ENCODE measurements at places on chromosomes 3 and 15.

- no peak for DNase-seq
Measured at GRCh38 chr3:111846717-111847116, 12.3 kb upstream of the PHLDB2 start.

DNA sequence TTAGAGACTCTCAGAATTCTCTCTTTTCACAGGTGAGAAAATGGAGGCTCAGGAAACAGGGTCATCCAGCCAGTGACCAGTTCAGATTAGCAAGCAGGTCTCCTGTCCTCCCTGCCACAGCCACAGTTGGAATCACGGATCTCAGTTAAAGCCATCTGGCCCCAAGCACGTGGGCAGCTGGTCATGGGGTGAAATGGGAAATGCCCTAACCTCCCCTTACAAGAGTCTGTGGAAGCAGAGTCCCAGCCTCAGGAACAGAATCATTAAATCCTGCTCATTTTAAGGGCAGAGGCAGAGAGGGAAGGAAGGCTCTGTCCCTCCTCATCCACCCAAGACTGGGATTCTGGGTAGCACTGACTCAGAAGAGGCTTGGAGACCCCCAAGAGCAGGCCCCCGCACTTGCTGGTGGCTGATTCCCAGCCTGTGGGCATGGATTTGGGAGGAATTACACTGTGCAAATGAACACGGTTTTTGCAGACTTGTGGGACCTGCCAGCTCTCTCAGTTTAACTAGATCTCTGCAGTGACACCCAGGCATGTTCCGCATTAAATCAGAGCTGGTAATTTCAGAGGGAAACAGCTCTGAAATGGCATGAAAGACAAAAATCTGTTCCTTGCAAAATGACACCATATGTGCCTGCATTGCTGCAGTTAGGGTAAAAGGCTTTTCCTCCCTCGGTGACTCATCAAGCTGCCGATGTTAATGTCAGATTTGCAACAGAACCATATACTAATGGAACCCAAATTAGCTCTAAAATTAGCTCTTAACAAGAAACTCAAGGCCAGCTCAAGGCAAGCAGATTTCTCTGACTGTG, 89.0 kb downstream of the BDH1 start:
- no peak for DNase-seq

GRCh38 chr3:71907996-71908395, 123.0 kb upstream of the PROK2 start:
- no peak for DNase-seq

- DNase-seq, result no peak
Measured at GRCh38 chr15:51253366-51253765, 85.0 kb downstream of the CYP19A1 start.

- no peak for DNase-seq
Measured at GRCh38 chr15:95687061-95687460, 643.4 kb upstream of the NR2F2 start.

DNA sequence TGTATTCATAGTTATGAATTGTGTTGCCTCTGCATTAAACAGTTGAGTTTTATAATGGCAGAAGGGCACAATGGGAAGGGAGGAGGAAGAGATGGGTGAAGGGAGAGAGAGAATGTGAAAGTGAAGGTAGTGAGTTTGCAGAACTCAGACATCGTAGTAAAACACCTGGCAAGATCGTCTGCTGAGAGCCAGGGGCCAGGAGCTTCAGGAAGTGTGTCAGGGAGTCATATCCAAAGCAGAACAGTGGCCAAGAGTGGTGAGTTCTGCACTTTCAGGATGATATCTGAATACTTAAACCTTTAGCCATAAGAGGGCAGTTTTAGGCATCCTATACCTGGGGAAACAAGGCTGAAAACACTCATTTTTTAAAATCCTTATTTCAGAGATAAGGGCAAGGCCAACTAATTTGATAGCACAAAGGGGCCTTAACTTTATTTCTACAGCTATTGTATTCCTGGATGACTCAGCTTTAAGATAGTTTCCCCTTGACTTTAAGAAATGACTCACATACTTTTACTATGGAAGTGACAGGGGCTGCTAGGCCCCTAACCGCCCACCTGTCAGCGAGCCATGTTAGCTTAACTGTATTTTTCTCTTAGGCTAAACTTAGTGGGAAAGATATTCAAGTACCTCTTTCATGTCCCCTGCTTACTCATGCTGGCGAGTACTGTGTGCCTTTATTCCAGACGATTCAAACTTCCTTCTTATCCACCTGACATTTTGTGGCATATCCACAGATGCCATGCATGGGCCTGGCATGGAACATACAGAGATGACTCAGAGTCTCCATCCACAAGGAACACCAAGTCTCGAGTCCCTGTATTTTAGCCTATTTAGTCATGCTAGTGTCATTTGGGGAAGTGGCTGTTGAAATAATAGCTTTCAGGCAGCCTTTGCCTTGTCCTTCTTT, 53.9 kb downstream of the RLBP1 start:
- DNase-seq, result no peak

- DNase-seq, result peak; percentile 76
Measured at GRCh38 chr15:64092864-64093626, 593 bp downstream of the CIAO2A start.

DNA sequence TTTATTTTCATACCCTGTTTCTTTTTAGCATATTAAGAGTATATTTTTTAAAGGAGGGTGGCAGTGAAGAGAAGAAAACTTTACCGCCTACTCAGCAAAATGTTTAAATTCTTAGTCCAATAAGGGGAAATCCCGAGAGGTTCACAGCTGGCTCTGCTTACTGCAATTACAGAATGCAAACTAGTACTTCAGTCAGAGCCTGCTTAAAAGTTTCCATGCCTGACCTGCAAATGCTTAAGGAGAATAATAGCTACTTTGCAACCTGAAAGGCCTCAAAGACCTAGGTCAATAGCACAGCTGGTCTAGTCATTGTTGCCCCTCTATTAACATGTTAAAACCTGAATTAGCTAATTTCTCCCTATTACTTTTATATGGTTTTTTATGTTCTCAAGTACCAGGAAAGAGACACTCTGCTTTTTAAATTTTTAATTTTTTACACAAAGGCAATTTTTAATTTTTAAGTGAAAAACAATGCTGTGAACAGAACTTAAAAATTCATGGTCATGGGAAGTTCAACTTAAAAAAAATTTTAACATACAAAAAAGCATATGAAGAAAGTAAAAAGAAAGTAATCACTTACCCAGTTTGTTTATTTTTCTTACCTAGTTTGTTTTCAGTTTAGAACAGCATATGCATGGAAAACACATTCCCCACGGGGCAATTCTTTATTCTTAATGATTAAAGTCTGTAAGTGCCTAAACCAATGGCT, 79.2 kb downstream of the P3H2 start:
- no peak for DNase-seq

- no peak for DNase-seq
Measured at GRCh38 chr3:190150681-190151080, 30.0 kb upstream of the P3H2 start.

GRCh38 chr3:114446600-114446999, 152.8 kb downstream of the TIGIT start:
- no peak for DNase-seq

GRCh38 chr3:107436029-107436428, 58.8 kb downstream of the CCDC54 start:
- DNase-seq, result no peak

DNA sequence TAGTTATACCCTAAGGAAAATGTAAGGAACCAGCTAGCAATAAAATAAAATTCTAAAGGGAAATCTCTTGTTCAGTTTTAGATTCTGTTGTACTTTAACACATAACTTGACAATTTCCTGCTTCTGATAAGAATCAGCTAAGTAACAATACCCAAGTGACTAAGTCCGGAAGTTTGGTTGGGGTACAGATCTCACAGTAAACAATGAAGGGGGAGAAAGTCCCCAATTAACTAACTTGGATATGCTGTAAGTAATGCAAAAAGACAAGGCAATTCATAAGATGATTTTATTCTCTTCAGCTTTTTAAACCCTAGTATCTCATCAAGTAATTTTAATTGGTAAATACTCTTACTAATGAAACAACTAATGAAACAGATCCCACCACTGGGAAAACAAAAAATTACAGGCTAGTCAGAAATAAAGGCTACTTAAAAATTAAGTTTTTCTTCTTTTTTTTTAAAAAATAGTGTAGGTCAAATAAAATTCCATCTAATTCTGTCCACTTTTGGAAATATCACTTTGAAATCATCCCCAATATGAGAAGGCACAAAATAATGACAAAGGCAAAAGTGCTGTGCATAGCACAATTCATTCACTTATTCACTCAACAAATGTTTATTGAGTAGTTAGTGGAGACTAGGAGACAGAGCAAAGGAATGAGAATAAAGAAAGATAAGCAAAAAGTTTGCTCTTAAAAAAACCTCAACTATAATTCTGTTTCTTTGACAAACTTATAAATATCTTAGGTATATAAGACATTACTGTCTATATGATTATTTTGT, 37.8 kb upstream of the IL20RB start:
- DNase-seq, result peak; percentile 34

Data from stomach (tissue), 19 donors.